CD8-positive, alpha-beta memory T cell (primary cell): ENCODE measurements at places on chromosomes 5 and 9.

- DNase-seq: no peak
These were observed 13.1 kb downstream of the LHX6 start for GRCh38 chr9:122215663-122216062.

DNA sequence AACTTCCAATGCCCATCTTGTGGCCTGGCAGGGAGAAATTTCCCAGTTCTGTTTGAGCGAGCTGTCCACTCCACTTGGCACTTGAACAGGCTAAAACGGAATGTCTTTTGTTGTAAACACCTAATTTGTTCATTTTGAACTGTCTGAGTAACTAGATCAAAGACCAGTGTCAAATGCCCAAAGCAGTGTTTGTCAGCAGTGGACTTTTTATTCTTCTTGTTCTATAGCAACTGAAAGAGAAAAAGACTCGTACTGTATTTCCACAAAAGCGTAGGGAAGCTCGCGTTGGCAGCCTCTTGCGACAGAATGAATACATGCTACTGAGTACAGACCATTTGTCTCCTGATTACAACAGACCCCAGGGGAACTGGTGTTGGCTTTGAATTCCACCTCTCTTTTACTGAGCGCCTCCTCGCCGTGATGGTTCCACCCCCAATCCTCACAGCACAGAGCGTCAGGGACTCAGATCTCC is 601.8 kb upstream of the ZNF608 start:
- no peak for DNase-seq

GRCh38 chr9:11946531-11946930 is 746.7 kb upstream of the TYRP1 start:
- DNase-seq: no peak

DNA sequence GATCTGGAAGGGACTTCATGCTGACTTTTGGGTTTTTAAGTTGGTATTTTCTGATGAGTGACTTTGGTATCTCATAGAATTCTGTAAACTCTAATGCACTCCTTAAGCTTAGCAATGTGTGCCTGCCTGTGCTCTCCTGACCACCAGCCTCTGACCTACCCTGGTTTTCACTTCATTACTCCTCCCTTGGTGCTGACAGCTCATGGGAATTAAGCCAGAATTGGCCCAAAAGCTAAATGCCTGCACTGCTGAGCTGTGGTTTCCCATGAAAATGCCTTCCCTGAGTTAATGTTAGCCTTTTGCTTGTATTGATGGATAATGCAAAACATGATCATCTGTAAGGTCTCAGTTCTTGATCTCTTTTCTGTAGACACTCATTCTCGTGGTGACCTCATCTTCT is 308.0 kb downstream of the DOCK8 start:
- DNase-seq: no peak

DNA sequence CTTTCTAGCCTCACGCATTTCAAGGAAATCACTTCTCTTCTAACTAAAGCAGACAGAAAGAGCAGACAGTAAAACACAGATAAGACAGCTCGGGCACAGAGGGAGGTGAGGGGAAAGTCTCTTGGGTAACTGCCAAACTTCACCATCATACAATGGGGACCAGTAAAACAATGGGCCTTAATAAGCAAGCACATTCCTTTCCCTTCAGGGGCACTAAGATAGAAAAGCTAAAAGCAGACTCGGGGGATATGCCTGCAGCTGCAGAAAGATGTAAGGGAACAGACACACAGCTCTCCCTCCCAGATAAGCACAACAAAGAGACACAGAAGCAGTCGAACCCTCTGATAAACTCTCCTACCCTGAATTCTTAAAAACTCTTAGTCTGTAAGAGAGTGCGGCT is 15.6 kb upstream of the CKS2 start:
- DNase-seq: no peak

DNA sequence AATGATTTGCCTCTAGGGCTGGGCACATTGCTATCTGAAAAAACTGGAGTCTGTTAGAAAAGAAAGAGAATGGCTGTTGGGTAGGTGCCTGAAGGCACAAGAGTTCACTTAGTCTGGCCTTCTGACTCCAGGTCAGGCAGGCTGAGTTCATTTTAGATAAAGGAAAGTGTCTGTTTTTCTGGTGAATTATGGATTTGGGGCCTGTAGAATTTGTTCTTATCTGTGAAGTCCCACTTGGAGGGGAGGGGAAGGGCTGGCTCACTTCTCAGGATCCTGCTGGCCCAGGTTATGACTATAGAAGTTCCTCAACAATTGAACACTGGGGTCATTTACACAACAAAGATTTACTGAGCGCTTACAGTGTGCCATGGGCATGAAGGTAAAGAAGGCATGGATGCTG is 11.5 kb upstream of the SEPTIN8 start:
- no peak for DNase-seq

GRCh38 chr5:125249400-125249799 is 503.0 kb upstream of the ZNF608 start:
- DNase-seq: no peak

DNA sequence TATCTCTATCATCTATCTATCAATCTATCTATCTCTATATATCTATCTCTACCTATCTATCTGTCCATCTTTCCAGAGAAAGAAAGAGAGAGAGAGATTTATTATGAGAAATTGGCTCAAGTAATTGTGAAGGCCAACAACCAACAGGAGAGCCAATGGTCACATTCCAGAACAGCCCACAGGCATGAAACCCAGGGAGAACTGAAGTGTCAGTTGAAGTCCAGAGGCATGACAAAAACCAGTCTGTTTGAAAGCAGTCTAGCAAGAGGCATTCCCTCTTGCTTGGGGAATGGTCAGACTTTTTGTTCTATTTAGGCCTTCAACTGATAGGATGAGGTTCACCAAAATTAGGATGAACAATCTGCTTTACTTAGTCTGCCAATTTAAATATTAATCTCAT is 87.6 kb upstream of the PLCXD3 start:
- no peak for DNase-seq

- DNase-seq: no peak
These were observed 1187.8 kb downstream of the CDH9 start for GRCh38 chr5:25850581-25850980.

- DNase-seq: no peak
These were observed 91.0 kb downstream of the AOPEP start for GRCh38 chr9:94817291-94818177.

- DNase-seq: no peak
These were observed 3.2 kb upstream of the ACOT12 start for GRCh38 chr5:81397176-81397575.

- DNase-seq: no peak
These were observed 771 bp upstream of the TMEM171 start for GRCh38 chr5:73119451-73120157.
